NCI-H2029 (cell line): ENCODE measurements at places on chromosomes 1 and 21.
A peak's percentile ranks its signal among the peaks of the same experiment; 100 is the strongest.

- DNase-seq, result peak; percentile 15
Observed at GRCh38 chr1:101520302-101520701, 283.5 kb downstream of the S1PR1 start.

DNA sequence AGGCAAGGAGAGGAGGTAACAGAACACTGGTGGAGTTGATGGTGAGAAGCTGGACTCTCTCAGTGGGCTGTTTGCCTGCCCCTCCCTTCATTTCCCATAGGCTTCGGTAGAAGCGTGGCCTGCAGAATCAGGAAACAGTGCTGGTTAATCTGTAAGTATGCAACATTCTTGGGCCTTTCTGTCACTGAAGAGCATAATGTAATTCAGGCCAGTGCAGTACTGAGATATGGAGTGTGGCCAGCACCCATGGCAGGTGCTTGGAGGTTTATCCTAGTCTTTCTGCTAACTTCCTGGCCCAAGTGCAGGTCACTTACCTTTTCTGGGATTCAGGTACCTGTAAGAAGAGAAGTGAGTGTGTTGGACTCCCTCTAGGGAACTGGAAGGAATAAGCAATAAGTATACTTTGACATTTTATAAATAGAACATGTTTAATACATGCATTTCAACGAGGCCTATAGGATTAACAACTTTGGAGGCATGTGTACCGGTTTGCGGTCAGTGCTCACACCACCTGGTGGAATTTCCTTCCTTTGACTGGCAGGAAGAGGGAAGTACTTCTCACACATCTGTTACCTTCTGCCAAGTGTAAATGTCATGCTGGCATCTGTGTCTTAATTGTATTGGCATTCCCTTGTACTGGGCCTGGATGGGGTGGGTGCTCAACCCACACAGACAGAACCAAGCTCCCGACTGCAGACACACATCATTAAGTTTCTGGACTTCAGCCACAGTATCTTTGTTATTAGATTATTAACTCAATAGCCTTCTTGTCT is 105.5 kb downstream of the KIF26B start:
- no peak for DNase-seq

- no peak for DNase-seq
Observed at GRCh38 chr1:107263291-107263915, 122.6 kb downstream of the NTNG1 start.

DNA sequence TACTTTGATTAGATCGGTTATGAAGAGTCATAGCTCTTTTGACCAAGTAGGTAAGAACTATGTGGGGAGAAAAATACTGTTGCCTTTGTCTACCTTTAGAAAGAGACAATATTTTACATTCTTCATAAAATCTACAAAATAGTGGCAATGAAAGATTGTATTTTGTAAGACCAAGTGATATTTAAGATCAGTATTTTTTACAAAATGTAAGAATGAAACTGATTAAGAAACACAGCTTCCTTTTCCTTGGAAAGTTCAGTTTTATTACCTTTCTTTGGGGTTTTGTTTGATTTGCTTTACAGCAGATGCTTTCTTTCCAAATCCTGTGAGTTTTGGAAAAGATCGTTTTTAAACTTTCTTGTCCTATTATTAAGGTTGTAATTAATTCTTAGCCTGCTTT is 69.8 kb downstream of the SLC35A3 start:
- DNase-seq, result no peak

- no peak for DNase-seq
Observed at GRCh38 chr1:235090406-235091069, 38.1 kb downstream of the TOMM20 start.

DNA sequence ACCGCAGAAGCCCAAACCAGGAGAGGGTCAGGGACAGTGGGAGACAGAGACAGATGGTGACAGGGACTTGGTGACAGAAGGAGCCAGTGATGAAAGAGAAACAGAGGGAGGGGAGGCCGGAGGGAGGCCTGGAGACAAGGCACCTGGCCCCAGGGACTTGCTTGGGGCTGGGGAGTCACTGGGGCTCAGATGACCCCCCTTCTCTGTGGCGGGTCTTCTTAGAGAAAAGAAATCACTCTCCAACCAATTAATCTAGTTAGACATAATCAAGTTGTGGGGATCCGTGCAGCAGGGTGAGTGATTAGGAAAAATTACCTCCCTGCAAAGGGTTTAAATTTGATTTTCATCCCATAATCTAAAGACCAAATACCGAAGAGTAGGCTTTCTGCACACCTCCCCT is 519.8 kb downstream of the PTPRU start:
- no peak for DNase-seq

- DNase-seq, result no peak
Observed at GRCh38 chr1:194447636-194448035, 1261.2 kb upstream of the B3GALT2 start.

GRCh38 chr1:228001738-228002535 is 4.9 kb upstream of the WNT3A start:
- DNase-seq, result no peak

GRCh38 chr21:44449473-44450363 is 5.6 kb upstream of the LRRC3 start:
- DNase-seq, result no peak

DNA sequence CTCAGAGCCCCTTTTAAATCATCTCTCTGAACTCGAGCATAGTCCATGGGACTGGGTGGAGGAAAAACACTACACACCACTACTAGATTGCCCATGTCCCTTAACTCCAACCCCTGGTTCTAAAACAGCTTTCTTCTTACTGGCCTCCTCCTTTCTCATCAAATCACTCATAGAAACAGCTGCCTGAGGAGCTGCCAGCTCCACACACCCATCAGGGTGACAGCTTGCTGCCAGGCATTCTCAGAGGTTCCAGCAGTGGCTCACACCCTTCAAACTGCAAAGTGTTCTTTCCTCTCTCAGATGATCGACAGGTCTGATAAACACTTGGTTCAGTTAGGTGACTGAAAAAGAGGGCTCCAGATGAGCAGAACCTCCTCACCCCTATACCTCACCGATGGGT is 543.0 kb upstream of the PLXNA2 start:
- DNase-seq, result no peak

- peak; percentile 53 for DNase-seq
Observed at GRCh38 chr1:64234714-64235113, 31.3 kb downstream of the UBE2U start.

DNA sequence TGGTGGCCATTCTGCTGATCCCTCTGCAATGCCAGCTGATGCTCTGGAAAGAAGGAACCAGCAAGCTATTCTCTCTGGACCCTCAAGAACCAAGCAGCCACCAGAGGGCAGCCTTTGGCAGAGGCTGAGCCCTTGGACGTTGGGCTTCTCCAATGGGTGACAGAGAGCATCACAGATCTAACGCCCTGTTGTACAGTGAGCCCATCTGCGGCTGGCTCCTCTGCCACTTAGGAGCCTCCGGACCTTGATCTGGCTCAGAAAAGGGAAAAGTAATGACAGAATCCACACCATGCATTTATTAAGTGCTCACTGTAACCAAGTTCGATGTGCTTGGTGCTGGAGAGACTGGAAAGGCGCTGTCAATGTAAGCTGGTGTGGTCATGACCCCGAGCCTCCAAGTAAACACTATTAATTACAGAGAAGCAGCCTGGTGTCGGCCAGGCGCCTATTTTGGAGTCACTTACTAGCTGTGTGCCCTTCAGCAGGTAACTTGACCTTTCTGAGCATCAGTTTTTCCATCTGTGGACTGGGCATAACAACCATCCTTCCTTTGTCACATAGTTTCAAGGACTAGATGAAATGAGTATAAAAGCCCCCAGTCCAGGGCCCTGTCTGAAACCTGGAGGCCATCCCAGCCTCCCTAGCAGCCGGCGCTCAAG is 34.9 kb downstream of the ECE1 start:
- peak; percentile 72 for DNase-seq

GRCh38 chr1:9784508-9785133 is 39.1 kb downstream of the CLSTN1 start:
- peak; percentile 52 for DNase-seq

DNA sequence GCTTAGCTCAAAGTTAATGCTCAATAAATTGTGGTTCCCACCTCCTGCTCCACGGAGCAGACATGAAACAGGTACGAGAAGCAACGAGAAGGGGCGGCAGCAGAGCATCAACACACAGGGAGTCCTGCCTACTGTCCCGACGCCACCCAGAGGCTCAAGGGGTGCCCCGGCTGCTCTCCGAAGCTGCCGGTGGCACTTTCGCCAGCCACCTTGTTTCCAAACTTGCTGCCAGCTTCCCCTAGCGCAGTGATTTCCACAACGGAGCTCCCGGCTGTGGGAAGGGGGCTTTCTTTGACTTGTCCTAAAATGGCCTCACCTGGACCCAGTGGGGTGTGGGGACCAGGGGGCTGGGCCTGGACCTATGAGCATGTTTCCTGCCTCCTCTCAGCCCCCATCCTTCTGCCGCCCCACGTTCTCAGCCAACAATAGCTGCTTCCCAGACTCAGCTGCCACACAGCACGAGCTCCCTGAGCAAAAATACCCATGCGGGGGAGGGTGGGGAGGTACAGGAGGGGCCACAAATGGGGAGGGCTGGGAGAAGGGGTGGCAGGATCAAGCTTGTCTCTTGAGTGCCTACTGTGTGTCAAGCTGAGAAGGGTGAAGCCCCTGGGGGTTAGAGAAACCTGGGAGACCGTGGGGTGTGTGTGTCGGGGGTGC is 35.6 kb upstream of the ECE1 start:
- DNase-seq, result no peak

GRCh38 chr1:226960256-226960655 is 20.2 kb downstream of the COQ8A start:
- no peak for DNase-seq

DNA sequence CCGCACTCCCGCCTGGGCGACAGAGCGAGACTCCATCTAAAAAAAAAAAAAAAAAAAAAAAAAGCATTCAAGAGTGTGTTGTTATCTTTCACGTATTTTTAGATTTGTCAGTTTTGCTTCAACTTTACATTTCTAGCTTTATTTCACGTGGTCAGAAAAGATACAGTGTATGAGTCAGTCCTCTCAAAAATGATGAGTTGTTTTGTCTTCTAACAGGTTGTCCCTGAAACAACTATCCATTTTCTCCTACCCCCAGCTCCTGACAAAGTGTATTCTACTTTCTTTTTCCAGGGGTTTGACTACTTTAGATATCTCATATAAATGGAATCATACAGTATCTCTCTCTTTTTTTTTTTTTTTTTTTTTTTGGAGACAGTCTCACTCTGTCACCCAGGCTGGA is 5.5 kb upstream of the ZNF695 start:
- DNase-seq, result no peak

DNA sequence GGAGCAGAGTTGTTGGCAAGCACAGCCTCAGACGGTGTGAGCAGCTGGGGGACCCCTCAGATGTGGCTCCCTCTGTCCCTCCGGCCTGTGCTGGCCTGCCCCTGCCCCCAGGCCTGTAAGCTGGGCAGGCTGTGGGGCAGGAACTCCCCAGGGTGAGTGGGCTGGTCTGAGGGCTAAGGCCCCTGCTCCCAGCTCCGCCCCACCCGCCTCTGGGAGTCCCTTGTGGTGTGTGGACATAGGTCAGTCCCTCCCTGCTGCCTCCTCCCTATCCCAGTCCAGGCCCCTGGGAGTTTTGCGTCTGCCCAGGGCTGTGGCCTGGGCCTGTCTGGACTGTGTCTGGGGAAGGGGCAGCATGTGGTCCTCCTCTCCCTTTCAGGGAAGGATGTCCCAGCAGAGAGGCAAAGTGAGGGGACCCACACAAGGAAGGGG is 3.6 kb upstream of the VWA1 start:
- no peak for DNase-seq

- no peak for DNase-seq
Observed at GRCh38 chr21:33864150-33864549, 51.5 kb downstream of the ATP5PO start.

- no peak for DNase-seq
Observed at GRCh38 chr21:15274701-15275485, 210.1 kb upstream of the NRIP1 start.

DNA sequence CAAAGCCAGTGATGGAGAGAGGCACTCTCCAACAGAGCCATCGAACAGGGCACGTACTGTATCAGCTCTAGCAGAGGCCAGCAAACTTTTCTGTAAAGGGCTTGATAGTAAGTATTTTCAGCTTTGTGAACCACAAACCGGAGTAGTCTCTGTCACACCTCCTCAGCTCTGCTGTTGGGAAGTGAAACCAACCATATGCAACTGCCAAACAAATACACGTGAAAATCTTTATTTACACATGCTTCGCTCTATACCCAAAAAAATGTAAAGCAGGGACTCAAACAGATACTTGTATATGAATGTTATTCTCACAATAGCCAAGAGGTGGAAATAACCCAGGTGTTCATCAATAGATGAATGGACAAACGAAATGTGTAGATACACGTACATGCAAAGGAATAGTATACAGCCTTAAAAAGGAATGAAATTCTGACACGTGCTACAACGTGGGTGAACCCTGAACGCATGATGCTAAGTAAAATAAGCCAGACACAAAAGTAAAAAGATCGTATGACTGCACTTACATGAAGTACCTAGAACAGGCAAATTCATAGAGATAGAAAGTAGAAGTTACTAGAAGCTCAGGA is 39.0 kb downstream of the SETD4 start:
- DNase-seq, result no peak

DNA sequence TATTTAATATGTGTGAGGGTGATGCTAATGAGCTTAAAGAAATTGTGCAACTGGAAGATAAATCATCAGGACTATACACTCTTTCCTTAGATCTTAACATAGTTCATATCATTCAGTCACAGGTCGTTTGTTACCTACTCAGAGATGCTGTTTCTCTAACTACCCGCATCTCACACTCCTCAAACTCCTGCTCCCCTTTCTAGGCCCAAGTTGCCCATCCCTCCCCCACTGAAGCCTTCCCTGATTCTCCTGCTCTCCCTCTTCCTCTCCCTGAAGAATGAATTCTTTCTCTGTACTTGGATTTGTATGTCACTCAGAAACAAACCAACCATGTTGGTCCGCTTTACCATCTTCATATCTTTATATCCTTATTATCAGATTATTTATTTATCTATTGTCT is 9.1 kb downstream of the SH3GLB1 start:
- no peak for DNase-seq

DNA sequence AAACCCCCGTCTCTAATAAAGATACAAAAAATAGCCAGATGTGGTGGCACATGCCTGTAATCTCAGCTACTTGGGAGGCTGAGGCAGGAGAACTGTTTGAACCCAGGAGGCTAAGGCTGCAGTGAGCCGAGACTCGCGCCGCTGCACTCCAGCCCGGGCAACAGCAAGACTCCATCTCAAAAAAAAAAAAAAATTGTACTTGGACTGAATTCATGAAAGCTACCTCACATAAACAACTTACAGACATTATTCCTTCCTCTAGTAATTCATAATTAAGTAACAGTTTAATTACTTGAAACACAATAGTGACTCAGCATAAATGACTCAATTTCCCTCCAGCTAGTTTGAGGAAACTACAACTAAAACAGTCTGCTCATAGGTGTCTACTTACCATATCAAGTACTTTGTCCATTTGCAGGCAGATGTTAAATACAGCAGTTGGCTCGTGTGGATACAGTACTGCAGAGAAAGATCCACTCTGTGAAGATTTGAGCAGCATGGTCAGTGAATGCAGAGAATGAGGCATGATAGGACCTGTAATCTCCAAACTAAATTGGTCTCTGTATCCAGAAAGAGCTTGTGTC is 9.4 kb downstream of the DONSON start:
- DNase-seq, result no peak

- no peak for DNase-seq
Observed at GRCh38 chr1:84360316-84360715, 38.0 kb upstream of the DNASE2B start.
